ENCODE measurements at places on chromosomes 16 and 17.

DNA sequence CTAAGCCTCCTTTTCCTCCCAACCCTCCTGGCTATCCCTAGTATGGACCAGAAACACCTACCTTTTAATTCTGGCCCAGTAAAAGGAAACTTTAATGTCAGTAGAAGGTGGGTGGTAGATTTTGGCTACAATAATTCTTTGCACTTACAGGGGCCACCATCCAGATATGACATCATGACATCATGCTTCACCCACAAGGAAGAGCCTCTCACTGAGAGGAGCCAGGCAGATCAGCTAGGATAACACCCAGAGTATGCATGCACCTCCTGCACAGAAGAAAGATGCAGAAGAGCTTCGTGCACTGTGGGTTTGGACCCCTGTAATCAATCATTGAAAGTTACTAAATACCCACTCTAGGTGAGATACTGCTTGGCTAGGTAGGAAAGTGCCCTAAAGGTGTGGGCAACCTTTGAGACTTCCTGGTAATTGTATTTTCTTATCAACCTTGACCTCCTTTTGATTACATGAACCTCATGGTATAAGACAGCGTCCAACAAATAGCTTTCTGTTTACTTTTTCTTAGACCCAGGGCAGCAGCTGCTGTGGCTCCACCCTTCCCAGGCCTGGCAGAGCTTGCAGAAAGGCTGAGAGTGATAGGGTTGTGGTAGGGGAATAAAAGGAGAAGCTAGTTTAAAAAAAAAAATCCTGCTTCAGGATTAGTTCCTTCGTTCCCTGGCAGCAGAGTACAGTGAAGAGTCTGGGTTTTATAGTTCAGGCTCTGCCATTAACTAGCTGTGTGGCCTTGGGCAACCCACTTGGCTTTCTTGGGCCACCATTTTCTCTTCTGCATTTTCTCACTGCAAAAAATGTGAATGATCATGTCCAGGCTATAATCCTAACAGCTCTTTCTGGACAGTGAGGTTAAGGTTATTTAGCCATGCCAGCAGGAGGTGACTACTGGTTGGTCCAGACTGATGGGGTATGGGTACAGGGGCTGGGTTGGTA lies 6.2 kb downstream of the MAP3K14 start:
- DNase-seq = no peak

DNA sequence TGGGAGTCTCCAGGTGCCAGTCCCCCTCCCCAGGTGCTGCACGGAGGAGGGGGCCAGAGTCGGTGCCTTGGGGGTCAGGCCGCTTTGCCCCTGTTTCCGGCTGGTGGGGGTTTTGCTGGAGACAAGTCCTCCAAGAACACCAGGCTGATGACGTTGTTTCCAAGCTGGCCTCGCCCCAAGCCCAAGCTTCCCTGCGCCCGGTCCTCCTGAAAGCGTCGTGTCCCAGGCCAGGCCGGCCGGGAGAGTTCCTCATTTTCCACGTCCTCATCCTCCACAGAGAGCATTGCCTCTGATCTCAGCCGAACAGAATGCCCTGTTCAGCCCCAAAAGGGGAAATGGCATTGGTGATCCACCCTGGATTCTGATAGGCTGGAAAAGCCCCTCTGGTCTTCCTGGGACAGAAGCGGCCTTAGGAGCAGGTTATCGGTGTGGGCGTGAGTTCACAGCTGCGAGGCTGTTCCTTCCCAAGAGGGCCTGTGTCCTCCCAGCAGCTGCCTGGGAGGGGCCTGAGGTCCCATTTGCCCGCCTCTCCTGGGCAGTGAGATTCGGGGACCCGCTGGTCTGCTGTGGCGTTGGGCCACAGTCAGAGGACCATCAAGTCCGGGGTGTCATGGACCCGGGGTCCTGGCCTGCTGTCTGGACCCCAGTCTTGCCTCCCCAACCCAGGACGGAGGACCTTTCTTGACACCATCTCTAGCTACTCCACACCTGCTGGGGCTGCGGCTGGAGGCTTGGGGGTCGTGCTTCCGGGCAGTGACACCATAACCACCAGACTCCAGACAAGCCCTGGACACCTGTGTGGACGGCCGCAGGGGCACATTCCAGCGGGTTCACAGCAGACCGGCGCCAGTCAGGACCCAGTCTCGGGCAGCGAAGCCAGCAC lies 7.1 kb downstream of the SOX8 start:
- DNase-seq = no peak

- no peak for DNase-seq
Observed at GRCh38 chr17:1168533-1169220, 11.1 kb downstream of the ABR start.

DNA sequence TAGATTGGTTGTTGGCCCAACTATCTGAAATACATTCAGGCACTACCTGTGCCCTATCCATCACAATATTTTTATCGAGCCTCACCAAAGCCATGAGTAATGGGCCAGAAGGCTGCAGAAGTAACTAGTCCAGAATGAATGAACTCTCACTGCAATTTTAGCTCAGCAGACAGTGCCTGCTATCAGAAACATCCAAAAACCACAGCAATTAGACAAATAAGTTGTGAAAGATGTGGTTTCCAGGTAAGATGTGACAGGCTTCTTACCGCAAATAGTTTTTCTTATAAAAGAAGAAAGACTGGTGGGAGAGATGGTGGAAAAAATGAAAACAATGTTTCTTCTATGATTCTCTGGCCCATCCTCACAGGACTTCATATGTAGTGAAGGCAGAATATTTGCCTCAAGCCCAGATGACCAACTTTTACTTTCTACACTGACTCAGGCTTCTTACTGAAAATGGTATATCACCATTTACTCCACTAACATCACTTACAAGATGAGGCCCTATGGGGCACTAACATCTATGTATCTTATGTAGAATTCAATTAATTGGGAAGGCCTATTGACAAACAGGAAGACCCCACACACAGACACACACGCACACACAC lies 9.8 kb upstream of the RFFL start:
- DNase-seq = no peak

GRCh38 chr17:45277992-45278391 lies 16.1 kb upstream of the SPATA32 start:
- DNase-seq = no peak

DNA sequence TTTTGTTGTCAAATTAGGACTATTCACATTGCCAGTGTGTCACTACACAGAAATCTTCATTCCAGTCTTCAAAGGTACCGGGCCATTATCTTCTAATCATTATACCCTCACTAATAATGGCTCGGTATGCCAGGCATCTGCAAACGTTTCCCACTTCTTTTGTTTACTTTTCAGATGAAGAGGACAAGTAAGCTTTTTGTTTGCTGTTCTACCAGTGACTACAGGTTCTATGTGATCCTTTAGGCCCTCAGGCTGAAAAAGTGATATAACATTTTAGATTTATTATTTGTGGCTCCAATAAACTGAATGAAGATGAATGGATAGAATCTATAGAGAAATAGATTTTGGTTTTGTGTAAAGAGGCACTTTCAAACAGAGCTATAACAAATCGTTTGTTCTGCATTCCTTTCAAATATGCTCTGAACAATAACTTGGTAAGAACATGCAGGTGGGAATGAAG lies 403 bp upstream of the KRTAP3-1 start:
- DNase-seq = no peak

- DNase-seq = no peak
Observed at GRCh38 chr16:8496364-8496763, 93.9 kb downstream of the TMEM114 start.

- no peak for DNase-seq
Observed at GRCh38 chr17:73166731-73167581, 2.1 kb downstream of the SSTR2 start.

GRCh38 chr16:57824888-57825287 lies 22.6 kb upstream of the KIFC3 start:
- no peak for DNase-seq

GRCh38 chr17:74453665-74454196 lies 12.7 kb upstream of the CD300A start:
- DNase-seq = no peak

GRCh38 chr16:592518-593306 lies 2.8 kb downstream of the RAB40C start:
- DNase-seq = no peak

- DNase-seq = no peak
Observed at GRCh38 chr16:56470232-56470631, 18.9 kb downstream of the OGFOD1 start.

- no peak for DNase-seq
Observed at GRCh38 chr16:31355431-31356100, 590 bp downstream of the ITGAX start.

- no peak for DNase-seq
Observed at GRCh38 chr17:37116671-37117185, 168.0 kb downstream of the AATF start.

DNA sequence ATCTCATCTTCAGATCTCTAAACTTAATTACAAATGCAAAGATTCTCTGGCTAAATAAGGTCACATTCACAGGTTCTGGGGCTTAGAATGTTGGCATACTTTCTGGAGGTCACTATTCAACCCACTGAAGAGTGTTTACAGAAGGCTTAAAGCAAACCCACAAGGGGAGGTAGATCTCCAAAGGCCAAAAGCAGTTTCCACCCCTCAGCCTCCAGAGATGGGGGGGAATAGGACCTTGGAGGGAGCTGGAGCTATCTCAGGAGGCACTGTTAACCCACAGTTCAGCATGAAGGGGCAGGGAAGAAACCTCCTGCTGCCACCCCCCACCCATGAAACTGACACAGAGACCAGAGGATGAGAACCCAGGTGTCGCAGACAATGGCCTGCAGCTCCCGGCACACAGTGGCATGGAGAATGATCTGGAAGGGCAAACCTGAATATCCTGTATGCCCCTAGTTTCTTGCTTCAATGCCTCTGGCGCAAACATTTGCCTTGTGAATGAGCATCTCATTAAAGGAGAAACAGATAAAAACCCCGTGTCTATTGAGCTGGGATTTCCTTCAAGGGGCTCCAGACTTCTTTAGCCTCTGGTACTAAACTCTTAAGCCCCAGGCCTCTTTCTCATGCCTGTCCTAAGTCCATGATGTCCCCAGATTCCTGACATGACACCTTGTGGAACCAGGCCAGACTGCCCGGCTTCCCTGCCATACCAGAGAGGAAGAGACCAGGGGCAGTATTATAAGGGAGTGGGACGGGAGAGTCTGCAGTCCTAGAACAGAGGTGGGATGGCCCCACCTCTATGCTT lies 103.1 kb upstream of the CDH5 start:
- no peak for DNase-seq

DNA sequence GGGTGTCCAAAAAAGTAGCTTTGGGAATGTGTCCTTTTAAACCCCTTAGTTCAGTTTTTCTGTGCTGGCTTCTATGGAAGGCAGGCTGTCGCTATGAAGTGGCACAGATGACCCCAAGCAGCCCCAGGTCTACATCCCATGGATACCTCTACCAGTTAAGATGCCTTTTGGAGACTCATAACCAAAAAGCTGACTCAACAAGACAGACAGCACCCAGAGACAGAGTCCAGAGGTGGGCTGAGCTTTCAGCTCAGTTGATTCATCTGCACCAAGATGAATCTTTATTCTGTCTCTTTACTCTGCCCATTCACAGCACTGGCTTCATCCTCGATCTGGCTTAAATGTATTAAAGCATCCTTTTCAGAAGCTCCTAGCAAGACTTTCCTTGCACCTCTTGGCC lies 29.8 kb upstream of the RBBP6 start:
- no peak for DNase-seq

DNA sequence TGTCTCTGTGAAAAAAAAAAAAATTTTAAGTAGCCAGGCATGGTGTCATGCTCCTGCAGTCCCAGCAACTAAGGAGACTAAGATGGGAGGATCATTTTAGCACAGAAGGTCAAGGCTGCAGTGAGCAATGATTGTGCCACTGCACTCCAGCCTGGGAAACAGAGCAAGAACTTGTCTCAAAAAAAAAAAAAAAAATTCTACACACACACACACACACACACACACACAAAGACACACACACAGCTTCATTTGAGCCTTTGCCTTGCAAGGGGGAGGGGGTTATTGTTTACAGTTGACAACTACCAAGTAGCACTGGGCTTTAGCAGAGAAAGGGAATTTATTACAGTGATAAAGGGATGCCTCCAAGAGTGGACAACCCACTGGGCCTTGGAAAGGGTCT lies 4.9 kb upstream of the POLR3E start:
- no peak for DNase-seq

- no peak for DNase-seq
Observed at GRCh38 chr17:9206741-9207332, 185.5 kb downstream of the NTN1 start.

- no peak for DNase-seq
Observed at GRCh38 chr17:73933871-73934270, 269.6 kb upstream of the RPL38 start.

- DNase-seq = no peak
Observed at GRCh38 chr16:17817943-17818342, 347.2 kb upstream of the XYLT1 start.

DNA sequence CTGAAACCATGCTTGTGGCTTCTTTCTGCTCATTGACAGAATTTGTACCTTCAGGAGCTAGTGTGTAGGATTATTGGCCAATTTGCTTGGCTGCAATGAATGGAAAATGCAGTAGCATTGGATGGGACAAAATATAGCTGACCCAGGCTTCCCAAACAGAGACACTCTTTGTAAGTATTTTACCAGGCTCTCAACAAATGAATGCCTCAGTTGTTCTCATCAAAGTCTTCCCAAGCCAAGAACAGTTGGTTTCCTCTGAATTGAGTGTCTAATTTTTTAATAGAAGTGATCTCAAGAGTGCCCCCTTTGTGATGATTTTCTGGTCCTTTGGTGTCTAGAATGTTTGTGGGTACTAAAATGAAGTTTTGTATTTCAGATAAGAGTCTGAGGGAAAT lies 140.9 kb downstream of the SHISA9 start:
- no peak for DNase-seq

DNA sequence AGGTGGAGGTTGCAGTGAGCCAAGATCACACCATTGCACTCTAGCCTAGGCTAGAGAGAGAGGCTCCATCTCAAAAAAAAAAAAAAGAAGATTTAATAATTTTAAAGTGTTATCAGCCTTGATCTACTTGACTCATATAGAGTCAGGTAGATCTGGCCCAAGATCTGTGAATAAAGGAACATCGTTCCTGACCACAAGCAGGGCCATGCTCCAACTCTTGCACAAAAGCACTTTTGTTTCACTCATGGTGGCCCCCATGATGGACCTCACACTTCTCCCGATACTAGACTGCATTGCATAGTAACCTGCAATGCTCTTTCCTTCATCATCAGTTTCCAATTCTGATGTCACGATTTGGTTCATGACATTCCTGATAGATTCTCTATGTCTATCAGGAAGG lies 5.2 kb upstream of the MYH11 start:
- DNase-seq = no peak

GRCh38 chr16:15032547-15033308 lies 23.1 kb downstream of the NTAN1 start:
- DNase-seq = no peak

Measured in AG09309 (cell line).